ENCODE measurements at places on chromosomes 13 and 19. TPM values are rescaled to one million over a fixed set of nuclear protein-coding genes. Genes with fewer than 3 reads are reported as not detected.

GRCh38 chr19:4023600-4024398 is 16.3 kb downstream of the PIAS4 start:
- no peak for DNase-seq

DNA sequence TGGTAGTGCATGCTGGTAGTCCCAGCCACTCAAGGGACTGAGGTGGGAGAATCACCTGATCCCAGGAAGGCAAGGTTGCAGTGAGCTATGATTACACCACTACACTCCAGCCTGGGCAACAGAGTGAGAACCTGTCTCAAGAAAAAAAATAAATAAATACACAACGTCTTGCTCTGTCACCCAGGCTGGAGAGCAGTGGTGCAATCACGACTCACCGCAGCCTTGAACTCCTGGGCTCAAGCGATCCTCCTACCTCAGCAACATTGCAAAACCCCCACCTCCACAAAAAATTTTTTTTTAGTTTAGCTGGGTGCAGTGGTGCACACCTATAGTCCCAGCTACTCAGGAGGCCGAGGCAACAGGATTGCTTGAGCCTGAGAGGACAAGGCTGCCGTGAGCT is 8.8 kb downstream of the TPM4 start:
- DNase-seq, result no peak

RSPH6A gene
- polyA plus RNA-seq, result not detected

TUBB4A gene
- polyA plus RNA-seq, result 27.6 TPM

ZNF417 gene
- polyA plus RNA-seq, result 43.8 TPM

DNA sequence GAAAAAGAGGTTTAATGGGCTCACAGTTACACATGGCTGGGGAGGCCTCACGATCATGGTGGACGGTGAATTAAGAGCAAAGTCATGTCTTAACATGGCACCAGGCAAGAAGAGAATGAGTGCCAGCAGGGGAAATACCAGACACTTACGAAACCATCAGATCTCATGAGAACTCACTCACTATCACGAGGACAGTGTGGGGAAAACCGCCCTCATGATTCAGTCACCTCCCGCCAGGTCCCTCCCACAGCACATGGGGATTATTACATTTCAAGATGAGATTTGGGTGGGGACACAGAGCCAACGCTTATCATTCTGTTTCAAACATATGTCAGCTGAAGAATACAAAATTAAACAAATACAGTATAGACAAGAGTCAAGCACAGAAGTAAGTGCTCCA is 165.1 kb downstream of the PCCA start:
- no peak for DNase-seq

DNA sequence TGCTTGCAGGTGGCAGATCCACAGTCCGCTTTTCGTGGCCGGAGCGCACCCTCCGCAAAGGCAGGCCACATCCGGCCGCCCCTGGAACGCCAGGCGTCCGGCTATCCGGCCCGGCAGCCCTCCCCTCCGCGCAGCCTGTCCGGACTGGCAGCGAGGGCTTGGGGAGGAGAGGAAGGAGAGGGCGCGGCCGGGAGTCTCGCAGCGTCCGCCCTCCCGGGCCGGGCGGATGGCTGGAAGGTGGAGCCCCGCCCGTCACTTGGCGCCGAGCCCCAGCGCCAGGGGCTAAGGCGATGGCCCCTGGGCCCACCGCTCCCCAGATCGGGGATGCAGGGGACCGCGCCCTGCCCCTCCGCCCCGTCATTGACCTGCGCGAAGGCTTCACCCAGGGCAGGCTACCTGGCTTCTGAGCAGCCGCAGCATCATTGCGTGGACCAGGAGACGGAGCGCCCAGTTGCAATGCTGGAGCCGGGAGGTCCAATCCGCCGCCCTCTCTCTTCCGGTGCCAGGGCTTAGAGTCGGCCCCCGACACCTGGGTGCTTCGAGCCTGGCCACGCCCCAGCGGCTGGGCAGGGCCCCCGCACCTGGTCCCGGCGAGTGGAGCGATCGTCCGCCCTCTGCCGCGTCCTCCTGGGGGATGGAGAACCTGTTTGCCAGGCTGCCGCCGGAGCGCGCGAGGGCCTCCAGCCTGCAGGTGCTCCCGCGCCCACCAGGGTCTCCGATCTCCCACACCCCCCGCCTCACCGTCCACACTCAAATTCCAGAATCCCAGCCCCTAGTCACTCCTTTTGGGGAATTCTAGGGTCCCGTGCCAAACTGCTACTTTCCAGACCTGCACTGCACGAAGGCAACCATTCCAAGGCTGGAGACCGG is at the start of gene FUT1:
Gene FUT1, minus strand, starts transcription at position 146 of the 870 bp plus-strand sequence. CDS start 1,360 bp downstream, outside the sequence.
- peak; percentile 73 for DNase-seq

GRCh38 chr19:52742516-52742915 is 7.7 kb upstream of the ZNF611 start:
- no peak for DNase-seq

GRCh38 chr13:68234274-68234673 is 1004.1 kb upstream of the PCDH9 start:
- DNase-seq, result no peak

DNA sequence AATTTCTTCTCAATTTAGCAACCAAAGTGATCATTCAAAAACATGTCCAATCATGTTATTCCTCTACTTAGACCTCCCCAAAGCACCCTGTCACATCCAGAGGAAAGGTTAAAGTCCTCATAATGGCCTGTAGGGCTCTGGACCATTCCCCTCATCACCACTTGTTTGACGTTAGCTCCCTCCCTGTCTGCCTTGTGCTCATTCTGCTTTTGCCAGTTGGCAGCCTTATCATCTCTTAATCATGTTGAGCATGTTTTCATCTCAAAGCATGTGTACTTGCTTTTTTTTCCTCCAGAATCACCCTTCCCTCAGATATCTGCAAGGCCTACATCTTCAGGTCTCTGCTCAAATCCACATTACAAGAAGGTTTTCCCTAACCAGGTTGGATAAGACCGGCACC is 25.9 kb downstream of the UBAC2 start:
- no peak for DNase-seq

CEACAM1 gene
- 11.9 TPM for polyA plus RNA-seq

All from left kidney (tissue), 8 donors.